ENCODE measurements at places on chromosomes 12 and 14.
A peak's percentile ranks its signal among the peaks of the same experiment; 100 is the strongest.

GRCh38 chr12:88142610-88142991 lies 494 bp downstream of the TMTC3 start:
- DNase-seq = peak; percentile 2

DNA sequence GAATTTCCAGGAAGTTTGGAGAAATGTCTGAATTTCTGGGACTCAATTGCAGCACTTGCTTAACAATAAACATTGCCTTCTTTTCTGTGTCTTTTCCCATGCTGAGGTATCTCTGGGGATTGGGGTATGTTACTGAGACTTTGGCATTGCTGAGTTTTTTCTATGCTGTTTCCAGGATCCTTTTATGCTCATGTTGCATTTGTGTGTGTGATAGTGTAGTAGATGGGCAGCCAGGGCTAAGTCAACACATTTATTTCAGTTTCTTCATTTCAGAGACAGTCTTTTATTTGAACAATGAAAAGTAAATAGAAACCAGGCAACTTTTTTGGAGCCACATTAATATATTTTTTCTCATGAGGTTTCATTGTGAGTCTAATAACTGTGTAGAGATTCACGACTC lies 1160.3 kb upstream of the TMEM132C start:
- no peak for DNase-seq

DNA sequence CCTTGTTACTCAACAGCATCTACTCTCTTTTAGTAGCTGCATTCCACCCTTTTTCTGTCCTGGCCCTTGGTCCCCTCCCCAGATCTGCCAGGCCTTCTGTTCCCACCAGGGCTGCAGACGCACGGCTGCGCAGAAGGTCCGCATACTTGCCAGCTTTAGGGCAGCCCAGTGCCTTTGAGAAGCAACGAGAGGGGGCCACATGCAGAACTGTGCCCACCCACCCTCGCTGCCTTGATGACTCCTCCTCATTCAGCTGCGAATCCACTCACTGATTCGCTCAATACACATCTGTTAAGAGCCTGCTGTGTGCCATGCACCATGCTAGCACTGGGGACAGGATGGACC lies 39.2 kb downstream of the PRIMA1 start:
- DNase-seq = no peak

DNA sequence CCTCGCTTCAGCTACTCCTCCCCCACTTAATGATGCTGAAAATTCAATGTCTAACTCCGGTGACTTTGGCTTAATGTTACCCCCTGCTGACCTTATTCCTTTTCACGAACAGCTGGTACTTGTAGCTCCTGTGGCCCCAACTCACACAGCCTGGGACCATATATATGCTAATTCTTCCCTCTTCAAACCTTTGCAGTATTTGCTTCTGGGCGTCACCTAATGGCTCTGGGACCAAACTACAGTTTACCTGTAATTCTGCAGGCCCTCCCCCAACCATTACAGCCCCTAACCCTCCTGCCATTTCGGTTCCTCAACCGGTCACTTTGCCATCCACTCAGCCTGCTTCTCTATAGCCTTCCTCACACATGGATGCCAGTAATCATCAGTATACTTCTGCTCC lies 29.6 kb upstream of the C12orf75 start:
- no peak for DNase-seq

GRCh38 chr12:51128919-51129318 lies 44.0 kb downstream of the TFCP2 start:
- DNase-seq = no peak

GRCh38 chr12:8087666-8088065 lies 5.6 kb downstream of the NECAP1 start:
- DNase-seq = no peak

- DNase-seq = no peak
These were observed 50.1 kb downstream of the WNK1 start for GRCh38 chr12:802242-803120.

GRCh38 chr12:4001841-4002240 lies 128.6 kb upstream of the PARP11 start:
- DNase-seq = no peak

DNA sequence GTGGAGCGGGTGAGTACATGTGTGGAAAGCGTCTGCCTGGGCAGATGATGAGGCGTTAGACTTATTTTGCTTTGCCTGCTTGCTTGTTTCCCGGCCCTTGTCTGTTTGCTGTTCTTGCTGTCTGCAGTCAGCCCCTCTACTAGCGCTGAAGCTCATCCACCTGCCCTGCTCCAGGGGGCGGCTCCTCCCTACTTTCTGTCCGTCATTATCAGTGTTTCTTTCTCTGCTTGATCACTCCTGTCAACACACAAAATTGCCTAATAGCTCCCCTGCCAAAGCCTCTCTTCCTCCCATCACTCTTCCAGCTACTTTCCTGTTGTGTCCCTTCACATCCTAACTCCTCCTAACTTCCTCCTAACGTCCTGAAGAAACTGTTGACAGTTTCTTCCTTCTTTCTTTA lies 34.9 kb upstream of the GALNT8 start:
- no peak for DNase-seq

DNA sequence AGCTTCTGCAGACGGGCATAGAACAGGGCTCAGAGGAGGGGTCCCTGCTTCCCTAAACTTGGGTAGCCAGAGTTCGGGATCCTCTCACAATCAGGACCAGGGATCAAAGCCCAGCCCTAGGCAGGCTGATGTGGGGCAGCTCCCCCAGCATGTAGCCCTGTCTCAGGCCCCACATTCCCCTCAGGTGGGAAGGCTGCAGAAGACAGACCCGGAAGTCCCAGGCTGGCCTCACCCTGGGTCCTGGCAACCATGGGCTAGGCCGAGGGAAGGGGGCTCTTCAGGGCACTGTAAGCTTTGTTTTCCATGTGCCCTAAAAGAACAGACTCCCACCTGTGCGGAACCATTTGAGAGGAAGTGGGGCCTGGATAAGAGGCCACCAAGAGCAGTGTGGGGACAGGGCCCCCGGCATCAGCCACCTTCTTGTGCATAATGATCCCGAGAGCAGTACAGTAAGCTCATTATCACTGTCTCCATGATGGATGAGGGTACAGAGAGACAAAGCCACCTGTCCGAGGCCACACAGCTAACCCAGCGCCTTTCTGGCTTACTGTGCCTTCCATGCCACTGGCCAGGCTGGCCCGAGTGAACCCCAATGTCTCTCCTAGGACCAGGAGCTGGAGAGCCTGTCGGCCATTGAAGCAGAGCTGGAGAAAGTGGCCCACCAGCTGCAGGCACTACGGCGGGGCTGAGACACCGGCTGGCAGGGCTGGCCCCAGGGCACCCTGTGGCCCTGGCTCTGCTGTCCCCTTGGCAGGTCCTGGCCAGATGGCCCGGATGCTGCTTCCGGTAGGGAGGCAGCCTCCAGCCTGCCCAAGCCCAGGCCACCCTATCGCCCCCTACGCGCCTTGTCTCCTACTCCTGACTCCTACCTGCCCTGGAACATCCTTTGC lies 11.5 kb downstream of the CHGA start:
- no peak for DNase-seq

DNA sequence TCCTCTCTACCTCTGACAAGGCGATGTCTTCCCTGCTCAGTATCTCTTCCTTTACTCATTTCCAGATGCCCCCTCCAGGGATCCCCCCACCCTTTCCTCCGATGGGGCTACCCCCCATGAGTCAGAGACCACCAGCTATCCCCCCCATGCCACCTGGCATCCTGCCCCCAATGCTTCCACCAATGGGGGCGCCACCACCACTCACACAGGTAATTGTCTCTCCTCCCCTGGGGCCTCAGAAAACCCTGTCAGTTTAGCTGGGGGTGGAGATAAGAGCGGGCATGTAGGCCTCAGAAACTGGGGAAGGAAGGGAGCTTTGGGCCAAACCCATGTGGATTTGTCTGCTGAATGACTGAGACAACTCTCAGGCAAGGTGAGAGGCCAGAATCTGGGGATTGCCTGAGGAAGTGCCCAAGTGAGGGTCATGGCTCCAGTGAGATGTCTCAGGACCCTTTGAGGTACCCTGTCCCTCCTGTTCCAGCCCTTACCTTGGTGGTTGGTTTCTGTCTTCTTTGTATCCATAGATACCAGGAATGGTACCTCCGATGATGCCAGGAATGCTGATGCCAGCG lies 8.1 kb downstream of the PRPF40B start:
- DNase-seq = no peak

- no peak for DNase-seq
These were observed 11.3 kb upstream of the ERP27 start for GRCh38 chr12:14949631-14950030.

GRCh38 chr12:114626-115211 lies 48.2 kb downstream of the IQSEC3 start:
- no peak for DNase-seq

- no peak for DNase-seq
These were observed 67.9 kb downstream of the TSPAN9 start for GRCh38 chr12:3145033-3145432.

DNA sequence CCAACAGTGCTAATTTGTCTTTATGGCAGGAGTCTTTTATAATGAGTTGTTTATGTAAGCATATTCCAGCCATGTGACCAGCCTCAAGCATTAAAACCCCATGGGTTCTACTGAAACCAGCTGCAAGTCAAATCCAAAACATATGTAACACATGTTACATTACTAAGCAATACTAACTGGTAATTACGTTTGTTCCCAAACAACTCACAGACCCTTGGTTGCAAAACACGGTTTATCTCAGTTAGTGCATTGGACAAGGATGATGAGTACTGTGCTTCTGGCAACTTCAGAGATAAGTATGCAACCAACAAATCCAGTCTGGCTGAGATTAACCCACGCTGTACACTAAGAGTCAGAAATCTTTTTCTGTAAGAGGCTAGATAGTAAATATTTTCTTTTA lies 110.1 kb upstream of the FAR2 start:
- no peak for DNase-seq

- DNase-seq = no peak
These were observed 29.6 kb downstream of the NR1H4 start for GRCh38 chr12:100503228-100503628.

DNA sequence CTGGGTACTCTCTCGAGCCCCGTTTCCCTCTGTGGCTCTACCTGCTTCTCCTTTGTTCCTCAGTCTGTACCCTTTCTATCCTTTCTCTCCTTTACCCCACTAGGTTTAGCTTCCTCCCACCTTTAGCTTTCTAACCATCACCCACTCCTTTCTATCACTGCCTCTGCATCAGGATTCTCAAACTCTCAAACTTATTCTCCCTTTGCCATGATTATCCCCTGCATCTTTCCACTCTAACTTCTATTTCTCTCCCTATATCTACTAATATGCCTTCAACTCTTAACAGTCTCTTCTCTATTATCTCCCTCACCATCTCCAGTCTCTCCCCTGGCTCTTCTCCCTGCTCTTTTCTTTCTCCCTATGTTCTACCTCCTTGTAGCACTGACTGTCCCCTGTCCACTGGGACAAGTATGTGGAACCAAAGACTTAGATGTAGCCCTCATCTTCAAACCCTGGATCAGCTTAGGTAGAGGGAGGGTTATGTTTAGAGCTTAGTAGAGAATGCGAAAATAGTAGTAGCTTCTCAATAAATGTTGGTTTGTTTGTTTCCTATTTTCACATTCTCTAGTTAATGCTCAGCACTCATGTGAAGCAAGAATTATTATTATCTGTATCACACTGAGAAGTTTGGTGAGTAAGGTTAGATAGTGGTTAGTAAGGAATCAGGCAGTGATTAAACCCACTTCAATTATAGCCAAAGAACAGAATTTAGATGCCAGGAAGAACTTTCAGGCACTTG lies 3.4 kb downstream of the GDF11 start:
- no peak for DNase-seq

GRCh38 chr12:28963554-28963953 lies 185.5 kb upstream of the FAR2 start:
- DNase-seq = no peak

GRCh38 chr12:50728841-50729240 lies 35.1 kb upstream of the ATF1 start:
- DNase-seq = no peak

GRCh38 chr14:90986510-90986909 lies 73.9 kb downstream of the RPS6KA5 start:
- DNase-seq = no peak

- DNase-seq = no peak
These were observed 1.1 kb downstream of the C1R start for GRCh38 chr12:7091171-7091570.

- no peak for DNase-seq
These were observed 91.8 kb downstream of the PLXNC1 start for GRCh38 chr12:94240171-94240570.

GRCh38 chr12:111807232-111807631 lies 34.8 kb upstream of the MAPKAPK5 start:
- no peak for DNase-seq

DNA sequence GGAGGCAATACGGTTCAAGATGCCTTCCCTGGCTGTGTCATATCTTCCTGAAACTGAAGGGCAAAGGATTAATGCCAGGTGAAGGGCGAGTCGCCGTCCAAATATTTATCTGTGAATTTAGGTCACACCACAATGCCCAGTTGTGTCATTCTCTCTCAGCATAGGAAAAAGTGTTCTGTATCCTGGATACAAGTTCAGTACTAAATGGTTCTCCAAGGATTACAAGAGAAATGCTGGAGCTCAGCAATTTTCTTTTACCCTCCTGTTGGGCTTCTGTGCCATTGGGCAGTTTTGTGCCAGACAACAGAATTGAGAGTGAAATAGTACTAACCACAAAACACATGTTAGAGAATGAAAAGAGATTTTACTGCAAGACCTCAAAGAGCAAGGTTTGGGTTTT lies 493.9 kb downstream of the EGLN3 start:
- no peak for DNase-seq

DNA sequence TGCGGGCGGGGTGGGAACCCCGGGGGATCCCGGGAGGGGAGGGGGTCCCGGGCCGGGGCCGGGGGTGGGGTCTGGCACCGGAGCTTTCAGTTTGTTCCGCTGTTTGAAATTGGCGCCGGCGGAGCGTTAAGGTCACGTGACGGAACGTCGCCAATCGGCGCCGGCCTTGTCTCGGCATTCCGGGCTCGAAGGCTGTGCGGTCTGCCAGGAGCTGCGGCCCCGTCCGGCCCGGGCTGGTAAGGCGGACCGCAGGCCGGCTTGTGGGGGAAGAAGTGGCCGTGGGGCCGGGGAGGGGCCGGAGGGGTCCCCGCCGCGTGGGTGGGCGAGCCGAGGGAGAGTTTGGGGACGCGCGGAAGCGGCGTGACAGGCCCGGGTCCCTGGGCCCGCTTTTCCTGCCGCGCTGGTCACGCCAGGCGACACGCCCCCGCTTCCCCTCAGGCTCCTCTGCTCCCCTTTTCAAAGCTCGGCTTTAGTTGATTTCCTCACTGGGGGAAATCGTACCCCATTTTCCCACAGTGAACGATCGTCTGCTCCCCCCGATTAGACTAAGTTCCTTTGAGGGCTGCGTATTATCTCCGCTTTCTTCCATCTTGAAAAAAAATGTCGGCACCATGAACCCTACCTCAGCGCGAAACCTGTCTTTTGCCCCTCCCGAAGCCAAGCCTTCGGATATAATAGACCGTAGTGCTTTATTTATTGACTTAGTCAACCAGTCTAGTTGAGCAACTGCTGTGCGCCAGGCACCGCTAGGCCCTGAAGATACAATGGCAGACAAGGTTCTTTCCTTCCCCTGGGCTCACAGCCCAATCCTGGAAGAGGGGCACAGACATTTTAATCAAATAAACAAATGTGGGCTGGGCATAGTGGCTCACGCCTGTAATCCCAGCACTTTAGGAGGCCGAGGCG lies at the start of the genes FOXM1 and RHNO1:
Gene FOXM1 (minus strand): TSS at position 128 of the 906 bp plus-strand sequence. CDS start 2,696 bp downstream, outside the sequence.
Gene RHNO1 (plus strand): TSS at position 177 of the 906 bp plus-strand sequence. CDS start 8,144 bp downstream, outside the sequence.
- DNase-seq = peak; percentile 82

- DNase-seq = no peak
These were observed 18.3 kb downstream of the PLEK2 start for GRCh38 chr14:67393689-67394088.

- DNase-seq = no peak
These were observed 1.2 kb upstream of the CSAD start for GRCh38 chr12:53181935-53182334.

Data from stimulated activated CD8-positive, alpha-beta memory T cell treated with anti-CD3 and anti-CD28 coated beads, Interleukin-4, amount 100 ng/mL, for 24 hours (primary cell).